Cortex of kidney (tissue), 1 donor: ENCODE measurements at places on chromosomes 7 and 10.

DNA sequence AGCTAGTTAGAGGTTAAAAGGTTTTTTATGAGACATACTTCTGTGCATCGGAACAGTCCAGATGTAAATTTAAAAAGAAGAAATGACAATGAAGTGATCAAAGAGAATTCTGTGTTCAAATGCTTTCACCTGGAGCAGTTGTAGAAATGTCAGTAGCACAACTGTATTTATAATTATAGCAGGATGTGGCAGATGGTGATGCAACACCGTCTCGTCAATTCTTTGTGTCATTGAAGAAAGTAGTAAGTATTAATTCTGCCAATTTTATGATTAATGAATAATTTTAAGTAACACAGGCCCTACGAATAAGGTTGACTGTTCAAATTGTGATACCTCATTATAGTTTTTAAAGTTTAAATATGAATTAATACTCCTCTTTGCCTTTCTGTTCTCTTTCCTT is 171.1 kb downstream of the ADK start:
- DNase-seq: no peak

DNA sequence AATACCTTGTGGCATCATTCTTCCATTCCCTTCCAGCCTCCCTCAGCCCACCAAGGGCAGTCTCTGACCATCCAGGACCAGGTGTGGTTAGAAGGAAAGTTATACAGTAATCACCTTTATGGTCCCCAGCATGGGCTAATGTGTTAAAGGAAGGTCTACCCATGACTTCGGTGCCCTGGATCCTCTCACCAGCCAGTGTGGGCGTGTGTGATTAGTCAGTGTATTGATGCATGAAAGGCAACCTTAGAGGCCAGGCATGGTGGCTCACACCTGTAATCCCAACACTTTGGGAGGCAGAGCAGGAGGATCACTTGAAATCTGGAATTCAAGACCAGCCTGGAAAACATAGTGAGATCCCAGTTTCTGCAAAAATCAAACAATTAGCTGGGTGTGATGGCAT is 88.9 kb downstream of the APBB1IP start:
- no peak for DNase-seq

GRCh38 chr7:98251231-98251600 is 816 bp downstream of the TECPR1 start:
- no peak for DNase-seq

DNA sequence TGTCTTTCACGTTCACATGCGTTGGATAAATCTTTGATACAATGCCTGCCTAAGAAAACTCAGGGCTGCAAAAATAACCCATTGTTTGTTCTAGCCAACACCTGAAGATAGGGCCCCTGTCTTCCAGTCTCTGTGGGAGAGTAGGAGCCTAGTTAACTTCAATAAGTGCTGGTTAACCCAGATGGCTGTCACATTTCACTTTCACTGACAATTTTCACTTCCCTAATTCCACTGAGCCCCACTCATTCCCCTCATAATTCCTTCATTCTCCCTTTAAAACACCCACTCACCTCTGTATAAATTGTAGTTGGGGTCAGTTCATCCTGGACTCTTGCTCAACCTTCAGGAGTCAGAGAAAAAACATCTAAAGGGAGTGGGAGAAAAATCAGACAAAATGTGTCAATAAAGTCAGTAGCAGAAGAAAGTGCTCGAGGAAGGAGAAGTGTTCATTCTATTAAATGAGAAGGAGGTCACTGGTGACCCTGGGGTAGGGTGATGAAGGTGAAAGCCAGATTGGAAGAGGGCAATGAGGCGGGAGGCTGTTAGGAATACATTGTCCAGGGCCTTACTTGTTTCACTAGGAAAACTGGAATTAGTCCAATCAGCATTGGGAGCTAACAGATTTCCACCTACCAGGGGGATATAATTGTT is 51.2 kb upstream of the ABI1 start:
- DNase-seq: no peak

- DNase-seq: no peak
Observed at GRCh38 chr7:31805209-31805818, 118.3 kb downstream of the PPP1R17 start.

DNA sequence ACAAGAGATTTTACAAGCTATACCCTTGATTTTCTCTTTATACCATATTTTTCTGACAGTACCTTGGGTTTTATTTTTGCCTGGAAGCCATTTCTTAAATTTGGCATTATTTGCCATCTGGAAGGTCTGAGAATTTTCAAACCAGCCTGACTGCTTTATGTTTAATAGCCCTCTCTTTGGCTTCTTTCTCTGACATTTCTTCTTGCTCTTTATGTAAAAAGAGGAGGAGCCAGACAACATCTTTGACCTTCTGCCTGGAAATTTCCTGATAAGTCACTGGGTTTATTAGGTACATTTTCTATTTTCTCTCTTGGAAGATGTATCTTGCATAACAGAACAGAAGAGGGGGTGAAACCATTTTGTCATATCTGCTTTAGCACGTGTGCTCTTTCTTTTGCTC is 79.6 kb downstream of the LANCL2 start:
- no peak for DNase-seq

DNA sequence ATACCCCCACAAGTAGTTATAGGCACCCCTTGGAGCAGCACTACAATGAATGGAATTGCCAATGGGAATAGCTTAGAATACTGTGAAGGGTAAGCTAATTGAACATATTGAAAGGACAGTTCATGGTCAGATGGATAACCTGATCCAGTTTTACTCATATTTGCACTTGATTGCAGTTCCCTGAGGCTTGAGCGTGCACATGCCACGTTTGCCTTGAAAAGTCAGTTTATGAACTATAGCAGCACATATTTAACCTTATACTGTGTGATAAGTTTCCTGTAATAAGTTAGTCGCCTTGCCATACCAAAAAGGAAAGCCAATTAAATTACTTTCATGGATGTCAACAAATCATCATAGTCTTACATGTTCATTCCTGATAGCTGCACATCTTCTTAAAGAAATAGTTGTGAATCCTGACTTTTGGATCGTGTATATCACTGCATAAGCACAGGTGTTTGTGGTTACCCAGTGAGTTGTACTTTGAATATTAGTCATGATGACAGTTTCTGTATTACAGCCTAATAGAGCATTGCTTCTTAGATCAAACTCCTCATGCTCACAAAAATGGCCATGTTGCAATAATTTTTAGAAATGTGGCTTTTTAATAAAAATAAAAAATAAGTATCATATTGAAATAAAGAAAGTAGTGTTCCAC is 21.6 kb downstream of the DNTT start:
- DNase-seq: no peak

- DNase-seq: no peak
Observed at GRCh38 chr7:44416941-44417340, 73.5 kb downstream of the NUDCD3 start.

DNA sequence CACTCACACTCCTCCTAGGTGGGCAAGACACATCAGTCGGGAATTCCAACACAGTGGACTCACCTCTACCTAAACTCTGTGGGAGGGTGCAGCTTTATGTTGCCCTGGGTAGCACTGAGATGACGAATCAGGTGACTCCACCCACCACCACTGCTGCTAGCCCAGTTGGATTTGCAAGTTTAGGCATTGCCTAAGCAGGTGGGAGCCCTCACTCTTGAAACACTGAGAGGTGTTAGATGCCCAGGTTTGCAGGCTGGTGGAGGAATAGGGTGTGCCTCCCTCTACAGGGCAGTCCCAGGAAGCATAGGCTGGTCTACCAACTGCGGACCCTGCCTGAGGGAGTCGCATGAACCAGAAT is 708.9 kb downstream of the POM121L12 start:
- no peak for DNase-seq

DNA sequence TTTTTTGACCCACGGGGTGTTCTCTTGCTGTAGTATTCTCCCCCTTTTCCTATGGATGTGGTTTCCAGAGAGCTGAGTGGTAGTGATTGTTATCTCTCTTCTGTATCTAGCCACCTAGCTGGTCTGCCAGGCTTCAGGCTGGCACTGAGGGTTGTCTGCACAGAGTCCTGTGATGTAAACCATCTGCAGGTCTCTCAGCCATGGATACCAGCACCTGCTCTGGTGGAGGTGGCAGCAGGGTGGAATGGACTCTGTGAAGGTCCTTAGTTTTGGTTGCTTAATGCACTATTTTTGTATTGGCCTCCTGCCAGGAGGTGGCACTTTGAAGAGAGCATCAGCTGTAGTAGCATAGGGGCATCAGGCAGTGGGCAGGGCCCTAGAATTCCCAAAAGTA is 851 bp downstream of the HYAL4 start:
- no peak for DNase-seq

- DNase-seq: no peak
Observed at GRCh38 chr10:71600849-71601248, 118.7 kb downstream of the C10orf105 start.

DNA sequence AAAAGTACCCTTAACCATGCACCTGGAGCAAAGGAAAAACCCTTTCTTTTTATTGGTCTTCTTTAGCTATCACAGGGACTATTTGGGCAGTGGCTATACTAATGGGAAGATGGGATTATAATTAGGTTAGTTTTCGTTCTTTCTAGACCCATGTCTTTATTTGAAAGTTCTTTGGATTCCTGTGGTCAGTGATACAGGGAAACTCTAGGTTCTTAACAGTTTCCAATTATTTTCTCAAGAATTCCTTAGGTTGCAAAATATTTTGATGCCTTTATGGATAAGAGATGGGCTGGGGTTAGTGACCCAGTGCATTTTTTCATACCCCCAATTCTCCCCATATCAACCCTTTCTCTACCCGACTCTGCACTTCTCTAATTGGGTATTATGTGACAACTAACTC is 49.0 kb downstream of the ADD3 start:
- no peak for DNase-seq

GRCh38 chr7:37833107-37833817 is 15.1 kb upstream of the NME8 start:
- DNase-seq: no peak

- no peak for DNase-seq
Observed at GRCh38 chr7:6238309-6238925, 34.0 kb downstream of the CYTH3 start.
